ENCODE measurements at places on chromosomes 1 and 21.

- DNase-seq = no peak
These were observed 208.2 kb upstream of the USP24 start for GRCh38 chr1:55423376-55423775.

DNA sequence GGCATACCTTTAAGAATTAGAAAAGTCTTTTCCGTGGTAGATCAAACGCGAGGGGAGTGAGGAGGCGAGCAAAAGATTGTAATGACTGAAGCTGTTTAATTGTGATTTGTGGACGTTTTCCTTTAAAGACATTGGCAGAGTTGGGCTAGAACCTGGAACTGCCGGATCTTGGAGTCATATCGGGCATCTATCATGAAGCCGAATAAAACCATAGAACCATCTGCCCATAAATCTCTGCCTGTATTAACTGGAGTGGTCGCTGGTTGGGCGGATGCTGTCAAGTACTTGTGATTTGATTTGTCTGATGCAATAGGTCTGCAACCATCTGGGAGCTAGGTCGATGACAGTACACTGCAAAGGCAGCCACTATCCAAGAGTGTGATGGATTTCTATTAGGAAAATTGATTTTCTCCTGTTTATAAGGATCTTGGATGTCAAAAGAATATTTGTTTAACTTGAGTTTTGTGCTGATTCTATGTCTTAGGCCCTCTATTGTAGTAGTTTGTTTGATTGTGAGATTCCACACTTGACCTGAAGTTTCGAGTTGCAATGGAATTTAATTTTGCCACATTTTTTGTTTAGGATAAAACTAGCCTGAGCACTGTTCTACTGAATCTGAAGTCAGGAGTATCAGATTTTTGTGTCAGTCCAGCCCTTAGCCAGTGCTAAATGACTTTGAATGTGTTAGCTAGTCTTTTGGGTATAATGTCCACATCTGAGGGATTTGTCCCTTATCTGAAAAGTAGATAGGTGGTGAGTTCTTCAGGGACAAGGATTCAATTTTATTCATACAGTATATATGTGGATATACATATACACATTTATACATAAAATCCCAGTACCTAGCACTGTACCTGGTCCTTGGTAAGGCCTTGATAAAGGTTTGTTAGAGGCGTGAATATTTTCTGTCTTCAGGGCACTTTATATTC is 1.2 kb downstream of the SARS1 start:
- DNase-seq = no peak

- no peak for DNase-seq
These were observed 25.6 kb upstream of the JUN start for GRCh38 chr1:58809325-58810010.

DNA sequence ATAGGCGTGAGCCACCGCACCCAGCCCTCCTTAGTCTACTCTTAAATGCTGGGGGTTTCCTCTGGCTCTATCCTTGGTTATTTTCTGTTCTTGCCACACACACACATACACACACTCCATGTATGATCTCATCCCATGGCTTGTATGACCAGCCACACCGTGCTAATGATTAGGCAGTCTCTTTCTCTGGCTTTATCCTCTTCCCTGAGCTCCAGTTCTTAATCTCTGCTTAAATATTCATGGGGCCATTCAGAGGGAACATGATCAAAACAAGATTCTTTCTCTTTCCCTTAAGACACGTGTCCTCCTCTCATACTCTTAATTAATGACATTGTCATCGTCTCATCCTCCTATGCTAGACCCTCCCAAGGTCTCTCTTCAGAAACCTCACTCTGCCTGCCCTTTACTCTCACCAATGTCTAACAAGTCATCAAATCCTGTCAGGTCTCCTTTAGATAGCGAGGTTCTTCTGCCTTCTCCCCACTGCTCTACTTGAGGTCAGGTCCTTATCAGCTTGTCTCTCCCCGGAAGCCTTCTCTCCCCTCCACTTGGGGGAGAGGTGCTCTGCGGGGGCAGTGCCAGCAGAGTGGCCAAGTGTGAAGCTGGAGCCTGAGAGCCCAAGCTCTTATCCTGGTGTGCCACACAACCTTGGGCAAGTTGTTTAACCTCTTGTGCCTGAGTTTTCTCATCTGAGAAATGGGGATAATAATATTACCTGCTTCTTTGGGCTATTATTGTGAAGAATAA is 83.0 kb upstream of the GNG12 start:
- no peak for DNase-seq

DNA sequence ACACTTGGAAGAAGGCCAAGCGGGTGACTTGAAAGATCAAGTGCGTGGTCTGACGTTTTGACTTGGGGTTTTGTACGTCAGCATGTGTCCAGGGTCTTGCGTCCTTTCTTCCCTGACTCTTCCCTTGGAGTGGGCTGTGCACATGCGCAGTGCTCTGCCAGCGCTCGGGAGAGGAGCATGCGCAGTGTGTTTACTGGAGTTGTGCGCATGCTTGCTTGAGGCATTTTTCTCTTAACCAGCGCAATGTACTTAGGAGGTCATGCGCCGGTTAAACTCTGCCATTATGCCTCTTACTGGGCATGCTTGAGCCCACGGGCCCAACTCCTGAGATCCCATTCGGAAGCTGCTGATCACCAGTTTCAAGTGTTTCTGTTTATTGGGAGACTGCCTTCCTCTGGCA is 242.5 kb upstream of the AJAP1 start:
- no peak for DNase-seq

- DNase-seq = no peak
These were observed 97.7 kb downstream of the VPS13D start for GRCh38 chr1:12327566-12327965.

DNA sequence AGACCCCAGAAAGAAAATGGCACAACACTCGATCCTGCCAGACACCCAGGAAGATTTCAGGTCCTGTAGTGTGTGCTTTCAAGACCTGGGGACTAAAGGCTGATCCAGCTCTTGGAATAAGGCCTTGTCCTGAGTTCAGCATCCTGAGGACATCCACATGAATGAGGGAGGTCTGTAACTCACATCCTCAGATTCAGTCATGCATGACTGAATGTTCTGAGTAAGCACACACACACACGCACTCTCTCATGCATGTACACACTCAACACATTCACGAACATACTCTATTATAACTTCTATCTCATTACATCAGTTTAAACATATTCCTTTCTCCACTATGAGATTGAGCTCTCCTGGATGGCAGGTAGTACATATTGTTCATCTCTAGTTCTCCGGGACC is 273.4 kb upstream of the BEND5 start:
- DNase-seq = no peak

DNA sequence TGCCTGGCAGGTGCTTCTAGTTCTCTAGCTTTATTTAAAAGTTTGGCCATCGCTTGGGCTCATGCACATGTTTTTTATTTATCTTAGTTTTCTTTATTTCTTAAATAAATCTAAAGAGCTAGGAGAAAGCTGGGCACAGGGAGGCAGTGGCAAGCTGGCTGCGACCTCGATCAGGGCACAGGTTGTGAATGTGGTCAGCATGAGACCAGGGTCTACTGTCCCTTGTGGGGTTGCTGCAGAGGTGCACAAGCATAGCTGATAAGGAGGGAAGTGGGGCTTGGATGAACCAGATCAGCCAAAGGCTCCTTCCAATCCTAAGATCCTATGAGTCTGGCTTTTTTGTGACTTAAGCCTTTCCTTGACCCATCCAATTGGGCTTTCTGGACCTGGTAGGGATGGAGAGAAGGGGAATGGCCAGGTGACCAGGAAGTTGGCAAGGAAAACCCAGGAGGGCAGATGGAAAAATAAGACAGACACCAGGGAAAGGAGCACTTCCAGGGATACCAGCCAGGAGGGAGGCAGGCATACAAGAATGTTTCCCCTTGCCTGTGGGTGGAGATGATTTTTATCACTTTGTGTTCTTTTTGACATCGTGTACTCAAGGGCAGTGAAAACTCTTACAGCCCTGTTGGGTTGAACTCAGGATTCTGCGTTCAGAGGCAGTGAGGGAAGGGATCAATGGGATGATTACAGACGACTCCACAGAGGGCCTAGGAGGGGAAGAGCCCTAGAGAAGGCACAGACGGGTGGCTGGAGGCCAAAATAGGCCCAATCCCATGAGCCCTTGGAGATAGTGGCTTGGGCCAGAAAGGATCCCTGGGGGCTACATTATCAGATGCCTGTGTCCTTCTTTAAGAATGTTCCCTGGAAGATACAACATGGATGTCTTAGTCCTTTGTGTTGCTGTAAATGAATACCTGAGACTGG is 8.5 kb downstream of the CYP4B1 start:
- no peak for DNase-seq

DNA sequence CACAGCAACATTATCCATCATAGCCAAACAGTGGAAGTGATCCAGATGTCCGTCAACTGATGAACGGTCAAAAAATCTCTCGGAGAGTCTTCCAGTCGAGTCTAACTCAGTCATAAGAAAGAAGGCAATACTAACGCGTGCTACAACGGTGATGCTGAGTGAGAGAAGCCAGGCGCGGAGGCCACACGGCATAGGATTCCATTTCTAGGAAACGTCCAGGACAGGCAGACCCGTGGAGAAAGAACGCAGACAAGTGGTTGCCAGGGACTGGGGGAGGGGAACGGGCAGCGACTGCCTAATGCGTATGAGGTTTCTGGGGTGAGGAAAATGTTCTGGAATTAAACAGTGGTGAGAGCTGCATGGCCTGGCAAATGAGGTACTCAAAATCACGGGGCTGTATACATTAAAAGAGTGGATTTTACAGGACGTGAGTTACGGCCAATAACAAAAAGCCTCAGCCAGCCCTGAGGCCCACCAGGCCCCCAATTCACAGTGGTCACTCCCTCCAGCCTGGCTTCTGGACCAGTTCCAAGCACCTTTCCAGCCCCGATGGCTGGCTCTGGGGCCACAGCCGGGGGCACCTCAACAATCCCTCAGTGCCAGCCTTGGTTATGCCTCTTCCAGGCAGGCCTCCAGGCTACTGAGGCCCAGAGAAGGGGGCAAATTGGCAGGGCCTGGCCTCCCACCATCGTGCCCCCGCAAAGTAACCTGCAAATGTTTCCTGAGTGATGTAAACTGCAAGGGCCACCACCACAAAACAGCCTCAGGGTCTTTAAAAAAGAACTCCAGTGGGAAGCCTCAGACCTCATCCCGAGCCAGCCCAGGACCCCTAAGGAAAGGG is 3.4 kb downstream of the WNT9A start:
- DNase-seq = no peak

- peak; percentile 66 for DNase-seq
These were observed 9.1 kb upstream of the TMEM61 start for GRCh38 chr1:54971317-54971791.
